NCI-H187 (cell line): ENCODE measurements at places on chromosomes 4 and X.

DNA sequence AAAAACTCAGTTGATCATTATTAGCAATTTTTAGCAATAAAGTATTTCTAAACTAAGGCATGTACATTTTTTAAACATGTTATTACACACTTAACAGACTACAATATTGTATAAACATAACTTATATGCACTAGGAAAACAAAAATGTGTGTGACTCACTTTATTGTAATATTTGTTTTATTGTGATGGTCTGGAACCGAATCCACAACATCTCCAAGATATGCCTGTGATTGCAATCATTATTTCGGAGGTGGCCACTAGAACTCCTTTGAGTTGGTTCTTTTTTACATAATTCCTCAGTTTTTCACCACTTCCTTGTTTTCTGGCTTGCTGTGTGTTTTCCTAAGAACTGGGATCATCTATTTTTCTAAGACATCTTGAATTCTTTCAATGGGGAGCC lies 53.7 kb downstream of the FBXW7 start:
- DNase-seq: no peak

DNA sequence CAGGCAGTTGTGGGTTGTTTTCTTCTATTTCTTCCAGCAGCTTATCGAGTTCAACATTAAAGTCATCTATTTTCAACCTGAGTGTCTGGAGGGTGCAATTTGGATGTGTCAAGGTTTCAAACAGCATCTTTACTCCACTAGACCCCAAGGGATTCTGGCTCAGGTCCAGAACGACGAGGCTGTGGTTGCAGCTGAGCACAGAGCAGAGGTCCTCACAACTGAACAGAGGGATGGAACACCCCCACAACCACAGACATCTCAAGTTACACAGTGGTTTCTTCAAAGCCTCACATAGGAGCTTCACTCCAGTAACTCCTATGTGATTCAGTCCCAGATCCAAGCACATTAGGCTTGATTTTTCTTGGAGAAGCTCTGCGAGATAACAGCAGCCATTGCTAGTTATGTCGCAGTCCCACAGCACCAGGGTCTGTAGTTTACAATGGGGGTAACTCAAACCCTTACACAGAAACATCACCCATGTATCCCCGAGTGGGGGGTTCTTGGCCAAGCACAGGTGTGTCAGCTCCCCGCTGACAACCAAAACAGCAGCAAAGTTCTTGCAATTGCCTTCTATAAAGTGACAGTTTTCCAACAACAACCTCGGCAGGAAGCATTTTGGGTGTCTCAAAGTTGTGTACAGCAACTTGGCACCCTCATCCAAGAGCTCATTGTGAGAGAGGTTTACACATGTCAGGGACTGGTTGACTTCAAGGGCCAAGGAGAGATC lies 2.8 kb downstream of the NLRP2B start:
- no peak for DNase-seq

DNA sequence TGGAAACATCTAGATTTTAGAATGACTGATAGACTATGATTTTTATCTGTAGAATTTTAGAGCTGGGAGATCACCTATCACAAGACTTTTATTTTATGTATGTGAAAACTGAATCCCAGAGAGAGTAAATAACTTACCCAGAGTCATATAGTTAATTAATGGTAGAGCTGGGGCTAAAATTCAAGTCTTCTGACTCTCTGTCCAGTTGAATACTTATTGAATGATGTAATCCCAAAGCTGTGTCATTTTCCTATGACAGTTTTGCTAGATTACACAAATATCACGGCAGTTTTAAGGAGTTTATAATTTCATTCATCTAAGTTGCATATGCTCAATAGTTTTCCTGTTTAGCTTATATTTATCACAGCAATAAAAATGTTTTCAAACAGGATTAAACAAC lies 6.7 kb downstream of the NRK start:
- DNase-seq: no peak

DNA sequence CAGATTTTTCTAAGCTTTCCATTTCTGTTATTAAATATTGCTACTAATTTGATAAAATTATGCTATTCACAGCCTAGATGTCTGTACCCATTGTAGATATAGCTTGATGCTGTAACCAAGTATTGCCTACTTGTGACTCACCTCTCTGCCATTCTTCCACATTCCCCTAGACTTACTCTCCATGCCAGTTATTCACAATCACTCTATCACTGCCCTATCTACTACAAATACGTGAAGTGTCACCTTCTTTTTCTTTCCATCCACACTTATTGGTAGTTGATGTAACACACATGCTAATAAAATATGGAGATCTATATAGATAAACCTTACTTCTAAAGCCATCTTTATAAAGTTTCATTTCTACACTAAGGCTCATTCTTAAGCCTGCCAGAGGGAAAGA lies 179.4 kb upstream of the PACRGL start:
- DNase-seq: no peak

- DNase-seq: no peak
Observed at GRCh38 chrX:30373951-30374350, 64.8 kb upstream of the NR0B1 start.

- DNase-seq: no peak
Observed at GRCh38 chr4:120215350-120215749, 148.7 kb upstream of the MAD2L1 start.

- DNase-seq: no peak
Observed at GRCh38 chr4:38310446-38311043, 350.3 kb downstream of the PTTG2 start.

GRCh38 chr4:15349531-15349935 lies 78.3 kb upstream of the C1QTNF7 start:
- no peak for DNase-seq

GRCh38 chrX:113675278-113675677 lies 834.6 kb upstream of the AMOT start:
- DNase-seq: no peak

DNA sequence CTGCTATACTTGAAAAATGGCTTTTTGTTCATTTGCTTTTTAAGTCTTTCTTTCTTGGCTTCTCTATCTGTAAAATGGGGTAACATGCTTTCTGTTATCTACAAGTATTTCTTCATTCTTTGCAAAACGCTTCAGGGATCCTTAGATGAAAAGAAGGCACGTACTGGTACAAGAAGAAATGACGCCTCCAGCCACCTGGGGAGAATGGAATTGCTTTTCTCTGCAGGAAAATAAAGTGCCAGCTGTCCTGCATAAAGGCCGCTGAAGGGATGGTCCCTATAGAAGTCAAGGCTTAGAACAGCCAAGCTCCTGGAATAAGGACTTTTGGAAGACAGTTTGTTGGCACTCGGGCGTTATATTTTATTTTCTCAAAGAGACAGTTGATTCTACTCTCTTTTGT lies 210.8 kb upstream of the RASGEF1B start:
- DNase-seq: no peak

DNA sequence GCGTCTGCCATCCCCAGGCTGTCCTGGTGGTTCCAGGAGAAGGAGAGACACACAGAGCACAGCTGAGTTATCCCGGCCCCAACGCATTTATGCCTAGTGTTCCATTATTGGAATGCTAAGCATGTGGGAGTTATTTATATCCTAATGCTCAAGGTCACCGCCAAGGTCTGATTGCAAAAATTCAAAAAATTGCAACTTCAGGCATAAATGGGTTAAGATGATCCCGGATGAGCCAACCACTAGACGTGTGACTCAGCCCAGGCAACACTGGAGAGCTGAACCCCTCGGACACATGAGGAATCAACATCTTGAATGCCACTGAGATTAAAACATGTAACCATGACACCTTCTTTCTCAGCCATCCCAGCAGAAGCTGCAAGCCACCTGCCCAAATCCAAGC lies 3.8 kb upstream of the ZCCHC4 start:
- DNase-seq: no peak

GRCh38 chr4:105979506-105979905 lies 84.2 kb downstream of the NPNT start:
- DNase-seq: no peak
